ENCODE measurements at places on chromosomes 7 and 10. TPM values are rescaled to one million over a fixed set of nuclear protein-coding genes. Genes with fewer than 3 reads are reported as not detected.

The LRIT1 gene
- total RNA-seq, result not detected

The VSTM2A gene
- total RNA-seq, result not detected

The TFPI2 gene
- 4.9 TPM for total RNA-seq

The ITPRID1 gene
- total RNA-seq, result not detected

The IFIT1B gene
- total RNA-seq, result 1.1 TPM

The SLC26A3 gene
- total RNA-seq, result not detected

The RPEL1 gene
- not detected for total RNA-seq

The TMEM184A gene
- not detected for total RNA-seq

The GARIN1A gene
- 3.0 TPM for total RNA-seq

The TBC1D12 gene
- 12.5 TPM for total RNA-seq

The MKX gene
- total RNA-seq, result 27.0 TPM
